MCF 10A (cell line): ENCODE measurements at places on chromosomes 1 and 21. TPM values are rescaled to one million over a fixed set of nuclear protein-coding genes. Genes with fewer than 3 reads are reported as not detected.

- no peak for DNase-seq
These were observed 125.8 kb upstream of the ATP1B1 start for GRCh38 chr1:168980656-168981055.

LHX8 gene
- total RNA-seq: not detected in 2 replicates

- DNase-seq: no peak
These were observed 9.1 kb downstream of the ANGPTL7 start for GRCh38 chr1:11198257-11198656.

DNA sequence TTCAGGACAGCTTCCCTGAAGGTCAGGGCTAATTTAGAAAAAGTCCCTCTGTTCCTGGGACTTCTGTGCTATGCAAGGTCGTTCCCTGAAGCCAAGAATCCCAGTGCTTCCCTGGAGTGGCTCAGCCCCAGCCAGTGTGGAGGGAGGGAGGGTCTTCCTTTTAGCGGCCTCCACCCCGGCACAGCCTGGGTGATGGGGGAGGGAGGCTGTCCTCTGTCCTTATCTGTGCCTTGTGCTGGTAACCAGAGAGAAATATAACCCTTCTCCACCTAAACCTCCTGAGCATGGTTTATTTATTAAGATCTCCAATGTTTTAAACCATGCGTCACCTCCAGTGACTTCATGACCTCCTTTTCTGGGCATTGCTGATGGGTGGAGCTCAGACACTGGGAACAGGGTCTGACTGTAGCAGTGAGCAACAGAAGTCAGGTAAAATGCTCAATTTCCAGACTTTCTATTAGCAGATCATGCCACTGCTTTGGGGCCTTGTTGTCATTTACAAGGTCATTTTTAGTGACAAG lies 157.1 kb downstream of the DSCAM start:
- no peak for DNase-seq

- peak; percentile 83 for DNase-seq
These were observed 60.3 kb downstream of the STUM start for GRCh38 chr1:226608699-226609505.

DNA sequence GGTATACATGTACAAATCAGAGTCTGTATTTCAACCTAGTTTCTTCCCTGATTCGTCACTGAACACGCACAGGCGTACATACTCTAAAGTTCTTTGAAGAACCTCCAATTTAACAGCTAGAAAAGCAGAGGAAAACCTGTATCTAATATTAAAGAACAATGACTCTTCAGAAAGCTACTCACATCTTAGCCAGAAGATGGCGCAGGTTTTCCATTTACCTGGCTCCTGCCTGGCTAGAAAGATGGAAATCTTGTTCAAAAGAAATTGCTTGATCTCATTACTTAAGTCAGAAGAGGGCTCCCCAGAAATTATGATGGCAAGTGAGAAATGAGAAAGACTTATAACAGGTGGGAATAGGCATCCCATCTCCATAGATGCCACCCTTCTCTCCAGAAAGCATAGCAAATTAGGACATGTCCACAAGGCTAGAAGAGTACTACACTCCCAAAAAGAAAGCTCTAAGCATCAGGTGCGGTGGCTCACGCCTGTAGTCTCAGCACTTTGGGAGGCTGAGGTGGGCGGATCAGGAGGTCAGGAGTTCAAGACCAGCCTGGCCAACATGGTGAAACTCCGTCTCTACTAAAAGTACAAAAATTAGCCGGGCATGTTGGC lies 19.0 kb upstream of the L1TD1 start:
- peak; percentile 72 for DNase-seq

PIK3CD gene
- total RNA-seq: 6.3 and 7.0 TPM in 2 replicates

GRCh38 chr1:208336137-208336518 lies 91.9 kb upstream of the PLXNA2 start:
- DNase-seq: no peak

RNF223 gene
- total RNA-seq: 0.30 and 0.37 TPM in 2 replicates

GRCh38 chr1:171366085-171366484 lies 52.1 kb downstream of the FMO4 start:
- DNase-seq: peak; percentile 56

- DNase-seq: no peak
These were observed 10.1 kb downstream of the TADA1 start for GRCh38 chr1:166865926-166866325.

GRCh38 chr1:17916702-17917101 lies 161.6 kb downstream of the ACTL8 start:
- DNase-seq: no peak

AMY1A gene
- not detected in 2 replicates for total RNA-seq

DNA sequence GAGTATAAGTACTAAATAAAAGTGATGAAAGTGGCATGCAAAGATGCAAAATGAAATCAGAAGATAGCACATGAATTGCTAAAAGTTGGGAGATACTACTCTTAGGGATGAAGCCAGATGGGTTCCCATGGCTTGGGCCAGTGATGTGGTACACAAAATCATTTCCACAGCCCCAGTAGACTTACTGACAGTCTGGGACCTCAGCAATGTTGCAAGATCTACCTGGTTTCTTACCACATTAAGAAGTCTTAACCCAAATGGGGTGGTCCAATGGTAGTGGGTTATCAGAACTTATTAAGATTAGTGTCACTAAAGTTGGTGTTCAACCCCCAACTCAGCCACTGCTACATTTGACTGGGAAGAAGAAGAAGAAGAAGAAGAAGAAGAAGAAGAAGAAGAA lies 227.7 kb upstream of the IRF2BP2 start:
- no peak for DNase-seq

- no peak for DNase-seq
These were observed 3.6 kb downstream of the ETS2 start for GRCh38 chr21:38809198-38809878.

DNA sequence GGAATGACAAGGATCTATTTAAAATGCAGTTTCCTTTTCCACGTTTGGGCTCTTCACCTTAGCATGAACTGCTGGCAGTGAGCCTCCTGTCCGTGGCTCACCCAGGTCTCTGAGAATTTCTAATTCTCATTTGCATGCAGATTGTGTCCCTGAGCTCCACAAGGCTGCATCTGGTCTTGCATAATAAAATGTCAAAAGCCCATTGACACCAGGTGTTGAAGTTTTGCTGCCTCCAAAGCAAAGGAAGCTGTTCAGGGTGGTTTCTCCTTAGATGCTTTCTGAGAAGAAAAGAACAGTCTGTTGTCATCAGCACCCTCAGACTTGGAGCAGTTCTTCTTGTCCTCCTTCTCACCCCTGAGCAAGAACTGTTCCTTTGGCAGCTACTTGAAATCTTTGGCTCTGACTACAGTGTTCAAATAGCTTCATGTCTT lies 433.1 kb upstream of the KAZN start:
- no peak for DNase-seq

DNA sequence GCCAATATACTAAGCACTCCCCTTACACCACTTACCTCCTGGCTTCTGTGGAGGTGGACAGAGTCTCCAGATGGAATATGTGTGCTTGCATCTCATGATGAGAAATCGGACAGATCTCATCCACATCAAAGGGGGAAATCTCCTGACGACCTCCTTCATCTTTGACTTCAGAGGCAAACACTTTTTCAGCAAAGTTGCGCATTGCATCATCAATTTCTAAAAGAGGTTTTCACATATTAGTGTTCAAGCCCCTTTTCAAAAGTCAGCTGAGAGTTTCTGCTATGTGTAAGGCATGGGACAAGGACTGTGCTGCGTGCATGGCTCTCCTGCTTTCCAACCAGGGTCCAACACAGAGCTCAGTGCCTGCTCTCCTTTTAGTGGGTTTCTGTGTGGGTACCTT lies 6.8 kb downstream of the AMPD1 start:
- no peak for DNase-seq

- DNase-seq: no peak
These were observed 12.8 kb upstream of the PHC2 start for GRCh38 chr1:33443705-33444180.

DNA sequence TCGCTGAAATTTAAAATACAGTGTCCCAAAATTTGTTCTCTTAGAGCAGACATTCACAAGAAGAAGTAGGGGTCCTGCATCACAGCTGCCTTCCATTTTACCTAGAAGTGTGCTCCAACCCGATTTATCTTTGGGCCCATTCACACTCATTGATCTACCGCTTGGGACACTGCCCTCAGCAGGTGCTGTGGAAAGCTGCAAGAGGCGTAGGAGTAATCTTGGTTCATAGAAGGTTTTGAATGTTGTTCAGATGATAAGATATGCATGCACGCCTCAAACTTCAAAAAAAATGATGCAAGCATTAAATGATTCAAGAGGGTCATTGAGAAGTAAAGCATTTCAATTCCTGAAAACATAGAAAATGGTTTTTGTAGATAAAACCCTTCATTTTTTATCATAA lies 18.6 kb upstream of the C1orf105 start:
- DNase-seq: peak; percentile 25

DNA sequence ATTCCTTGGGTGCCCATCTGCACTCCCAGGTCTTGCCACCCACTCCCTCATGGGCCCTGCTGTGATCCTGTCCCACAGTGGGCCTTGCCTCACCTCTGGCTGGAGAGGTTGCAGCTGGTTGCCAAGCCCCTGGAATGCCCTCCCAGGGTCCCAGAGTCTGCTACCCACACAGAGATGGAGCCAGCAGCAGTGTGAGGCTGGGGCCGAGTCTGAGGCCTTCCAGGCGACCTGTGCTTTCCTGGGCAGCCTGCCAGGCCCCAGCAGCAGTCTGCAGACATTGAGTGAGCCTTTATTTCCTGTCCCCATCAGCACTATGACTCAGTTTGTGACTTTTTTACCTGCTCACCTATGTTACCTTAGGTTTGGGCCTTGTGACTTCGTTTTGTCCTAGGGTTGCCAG lies 25.0 kb upstream of the TSPAN2 start:
- DNase-seq: peak; percentile 39

PTPRU gene
- 24.1 and 26.8 TPM in 2 replicates for total RNA-seq

GRCh38 chr1:51284487-51284954 lies 45.8 kb downstream of the TTC39A start:
- no peak for DNase-seq

DNA sequence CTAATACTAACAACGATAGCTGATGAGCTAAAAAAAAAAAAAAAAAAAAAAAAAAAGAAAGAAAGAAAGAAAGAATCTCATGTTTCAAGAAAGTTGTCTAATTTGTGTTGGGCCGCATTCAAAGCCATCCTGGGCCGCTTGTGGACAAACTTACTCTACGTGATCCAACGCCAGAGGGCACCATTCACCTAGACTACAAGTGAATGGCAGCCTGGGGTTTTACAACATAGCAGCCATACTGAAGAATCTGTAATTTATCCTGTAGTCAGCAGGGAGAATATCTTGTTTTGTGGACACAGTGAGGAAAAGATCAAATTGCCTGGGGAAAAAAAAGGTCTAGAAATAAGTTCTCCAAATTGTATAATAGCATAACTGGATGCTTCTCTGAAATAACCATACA lies 47.0 kb downstream of the CYP2J2 start:
- peak; percentile 71 for DNase-seq

- peak; percentile 6 for DNase-seq
These were observed 541.7 kb upstream of the PBX1 start for GRCh38 chr1:164017239-164017638.

DNA sequence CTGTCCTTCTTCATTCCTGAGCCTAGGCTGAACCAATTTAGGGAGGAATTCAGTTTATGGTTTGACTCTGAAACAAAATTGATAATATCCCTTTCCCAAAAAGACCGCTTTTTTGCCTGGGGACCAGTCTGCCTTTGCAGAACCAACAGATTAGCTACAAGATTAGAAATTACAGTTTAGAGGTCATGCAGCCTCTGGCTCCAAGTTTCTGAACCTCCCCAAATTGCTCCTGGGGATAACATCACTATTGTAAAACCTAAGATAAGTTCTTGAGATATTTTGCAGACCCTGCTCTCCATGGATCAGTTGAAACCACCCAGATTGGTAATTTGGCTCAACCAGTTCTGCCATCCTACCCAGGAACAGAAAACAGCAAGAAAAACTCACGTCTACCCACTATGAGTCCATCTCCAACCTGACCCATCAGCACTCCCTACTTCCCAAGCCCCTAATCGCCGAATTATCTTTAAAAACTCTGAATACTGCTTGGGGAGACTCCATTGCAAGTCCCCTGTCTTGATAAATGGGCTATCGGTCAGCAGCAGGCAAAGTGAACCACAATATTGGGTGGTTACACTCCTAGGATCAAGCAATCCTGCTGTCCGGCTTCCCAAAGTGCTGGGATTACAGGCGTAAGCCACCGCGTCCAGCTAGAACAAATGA lies 605 bp upstream of the RABGGTB start:
- no peak for DNase-seq

A3GALT2 gene
- total RNA-seq: 0.32 TPM in 1 of 2 replicates, not detected in the other

DNA sequence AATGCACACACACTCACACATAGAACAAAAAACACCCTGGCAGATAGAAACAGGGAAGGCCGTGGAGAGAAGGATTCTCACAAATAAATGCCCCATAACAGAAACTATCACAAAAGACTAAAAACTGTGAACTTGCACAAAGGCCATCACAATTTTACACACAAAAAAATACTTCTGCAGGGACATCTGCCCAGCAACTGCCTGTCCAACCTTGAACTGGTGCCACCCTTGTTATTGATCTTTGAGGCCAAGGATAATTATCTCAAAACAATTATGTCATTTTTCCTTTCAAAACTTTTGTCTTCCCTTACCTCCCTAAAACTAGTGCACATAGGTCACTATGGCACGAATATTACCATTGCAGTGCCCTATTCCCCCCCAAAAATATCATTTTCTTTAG lies 143.8 kb upstream of the KCTD3 start:
- DNase-seq: no peak

DNA sequence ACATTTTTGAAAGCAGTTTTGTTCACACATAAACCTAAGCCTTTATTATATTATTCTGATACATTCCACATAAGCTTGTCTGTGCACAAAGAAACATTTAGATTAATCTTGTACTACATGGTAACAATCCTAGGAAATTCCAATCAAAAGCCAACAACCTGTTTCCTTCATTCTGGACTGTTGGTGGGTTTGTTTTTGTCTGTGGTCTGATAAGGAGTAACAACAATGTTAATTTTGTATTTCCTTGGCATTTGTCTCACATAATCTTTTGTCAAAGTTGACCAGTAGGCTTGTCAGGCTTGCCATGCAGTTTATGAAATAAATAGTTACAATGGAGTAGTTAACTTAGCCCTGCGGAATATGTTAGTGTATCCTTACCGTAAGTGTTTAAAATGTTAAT lies 183.3 kb downstream of the DHRS3 start:
- DNase-seq: no peak

- DNase-seq: no peak
These were observed 6.5 kb downstream of the BLACAT1 start for GRCh38 chr1:205449254-205449749.

DNA sequence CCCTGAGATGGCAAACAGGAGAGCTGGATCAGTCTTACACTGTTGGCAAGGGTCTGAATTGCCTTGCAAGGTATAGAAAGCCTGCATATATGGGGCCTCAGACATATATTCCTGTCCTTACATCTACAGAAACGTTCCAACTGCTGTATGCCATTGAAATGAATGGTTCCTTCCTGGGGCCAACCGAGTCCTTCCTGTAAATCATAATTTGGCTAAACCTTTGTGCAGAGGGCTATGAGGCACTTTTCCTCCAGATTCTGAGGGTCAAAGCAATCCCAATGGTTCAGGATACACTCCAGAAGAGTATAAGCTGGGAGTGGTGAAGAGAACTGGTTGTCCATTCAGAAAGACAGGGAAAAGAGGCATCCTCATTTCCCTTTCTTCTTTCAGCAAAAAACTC lies 190.5 kb downstream of the PTPRC start:
- DNase-seq: no peak
